DMS53 (cell line): ENCODE measurements at places on chromosomes 16 and 17.

- peak; percentile 86 for DNase-seq
Measured at GRCh38 chr17:7315570-7316235, 543 bp upstream of the GPS2 start.

DNA sequence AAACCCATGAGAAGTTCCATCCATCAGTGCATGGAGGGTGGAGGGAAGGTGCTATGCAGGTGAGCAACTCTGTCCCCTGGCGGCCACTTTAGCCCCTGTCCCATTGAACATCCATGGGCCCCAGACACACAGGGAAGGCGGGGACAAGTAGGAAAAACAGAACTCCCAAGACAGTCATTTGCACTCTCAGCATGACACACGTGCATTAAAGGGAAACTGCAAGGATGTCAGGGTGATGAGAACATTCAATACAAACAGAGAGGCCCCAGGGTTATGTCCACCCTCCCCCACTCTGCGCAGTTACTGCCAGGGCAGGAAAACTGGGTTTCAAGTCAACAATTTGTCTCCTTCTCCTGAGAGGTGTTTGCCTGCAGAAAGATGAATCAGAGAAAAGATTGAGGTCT, 44.0 kb upstream of the AKTIP start:
- peak; percentile 62 for DNase-seq

- DNase-seq, result no peak
Measured at GRCh38 chr16:30180741-30181140, 2.7 kb upstream of the CORO1A start.

- no peak for DNase-seq
Measured at GRCh38 chr17:48487221-48487620, 43.6 kb downstream of the HOXB1 start.

- no peak for DNase-seq
Measured at GRCh38 chr16:59543641-59544040, 809.5 kb upstream of the GOT2 start.

- no peak for DNase-seq
Measured at GRCh38 chr17:41711669-41712400, at the start of gene GAST. TSS of gene GAST (plus strand) at chr17:41712331. CDS start at chr17:41715437, 3,106 bp downstream.

- no peak for DNase-seq
Measured at GRCh38 chr16:61791464-61791863, 244.8 kb downstream of the CDH8 start.

DNA sequence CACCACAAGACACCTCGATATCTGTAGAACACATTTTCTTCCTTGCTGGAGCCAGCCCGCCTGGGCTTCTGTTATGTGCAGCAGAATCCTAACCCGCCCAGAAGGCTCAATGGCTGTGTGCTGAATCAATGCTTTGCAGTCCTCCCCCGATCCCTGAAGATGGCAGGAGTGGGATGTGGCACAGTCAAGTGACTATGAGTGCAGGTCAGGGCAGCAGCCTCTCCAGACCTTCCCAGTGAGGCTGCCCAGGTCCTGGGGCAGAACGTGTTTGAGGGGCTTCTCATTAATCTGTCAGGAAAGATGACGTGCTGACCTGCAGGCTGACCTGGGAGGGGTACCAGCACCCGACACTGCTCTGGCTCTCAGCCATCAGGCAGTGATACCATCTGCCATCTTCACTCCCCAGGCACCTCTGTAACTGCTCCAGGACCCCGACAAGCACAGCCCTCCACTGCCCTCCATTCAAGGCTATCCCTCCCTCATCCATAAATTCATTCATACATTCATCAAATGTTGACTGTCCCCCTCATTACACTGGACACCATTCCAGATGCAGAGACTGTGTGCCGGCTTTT, 35.2 kb downstream of the LRRC75A start:
- no peak for DNase-seq

GRCh38 chr16:74842413-74842812, 67.8 kb upstream of the FA2H start:
- DNase-seq, result no peak

GRCh38 chr17:68197091-68197996, 50.5 kb upstream of the AMZ2 start:
- DNase-seq, result peak; percentile 80

DNA sequence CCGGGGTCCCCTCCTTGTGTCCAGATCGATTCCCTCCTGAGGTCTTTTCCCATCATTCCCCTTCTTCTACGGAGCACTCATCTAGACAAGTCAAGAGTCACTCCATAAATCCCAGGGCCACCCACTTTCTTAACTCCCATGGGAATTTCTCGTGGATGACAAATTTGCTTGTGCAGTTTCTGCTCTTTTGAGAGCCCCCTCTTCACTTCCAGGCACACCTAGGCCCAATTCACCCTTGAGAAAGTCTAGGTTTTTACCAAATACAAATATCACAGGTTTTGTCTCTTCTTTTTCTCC, 522 bp upstream of the POLDIP2 start:
- no peak for DNase-seq

- no peak for DNase-seq
Measured at GRCh38 chr16:68920349-68920748, 77.0 kb downstream of the TANGO6 start.

DNA sequence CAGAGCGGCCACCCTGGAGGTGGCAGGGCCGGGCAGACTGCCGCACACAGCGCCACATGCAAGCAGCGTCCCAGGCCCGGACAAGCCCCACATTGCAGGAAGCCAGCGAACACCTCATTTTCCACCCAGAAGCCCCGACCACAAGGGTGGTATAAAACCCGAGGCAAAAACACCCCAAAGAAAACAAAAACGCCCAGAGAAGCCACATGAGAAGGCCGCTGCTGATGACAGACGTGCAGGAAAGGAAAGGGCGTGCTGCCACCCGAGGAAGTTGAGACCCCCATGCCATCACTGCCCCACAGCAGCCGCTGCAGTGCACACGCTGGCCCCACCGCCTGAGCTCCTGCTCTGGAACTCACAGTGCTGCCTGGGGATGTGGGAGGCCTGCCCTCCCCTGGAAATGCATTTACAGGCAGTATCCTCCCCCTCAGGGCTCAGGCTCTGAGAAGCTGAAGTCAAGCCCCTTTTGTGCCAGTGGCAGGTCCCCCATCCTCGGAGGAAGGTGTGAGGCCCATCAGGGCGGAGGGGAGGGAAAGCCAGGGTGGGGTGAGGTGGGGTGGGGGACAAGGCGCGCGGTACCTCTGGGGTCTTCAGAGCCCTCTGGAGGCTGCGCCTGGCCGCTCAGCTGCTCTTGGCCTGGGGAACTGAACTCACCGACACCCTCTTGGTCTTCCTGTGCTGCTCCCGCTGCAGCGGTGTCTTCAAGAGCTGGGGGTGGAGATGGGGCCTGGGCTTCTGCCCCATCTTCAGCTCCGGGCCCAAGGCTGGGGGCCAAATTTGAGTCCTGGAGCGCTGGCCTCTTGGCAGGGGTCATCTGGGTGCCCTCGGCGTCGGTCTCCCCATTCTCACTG, 62.0 kb downstream of the IL21R start:
- DNase-seq, result no peak

- no peak for DNase-seq
Measured at GRCh38 chr17:83005639-83006038, 73.8 kb upstream of the METRNL start.

- no peak for DNase-seq
Measured at GRCh38 chr17:83036193-83036592, 43.2 kb upstream of the METRNL start.

DNA sequence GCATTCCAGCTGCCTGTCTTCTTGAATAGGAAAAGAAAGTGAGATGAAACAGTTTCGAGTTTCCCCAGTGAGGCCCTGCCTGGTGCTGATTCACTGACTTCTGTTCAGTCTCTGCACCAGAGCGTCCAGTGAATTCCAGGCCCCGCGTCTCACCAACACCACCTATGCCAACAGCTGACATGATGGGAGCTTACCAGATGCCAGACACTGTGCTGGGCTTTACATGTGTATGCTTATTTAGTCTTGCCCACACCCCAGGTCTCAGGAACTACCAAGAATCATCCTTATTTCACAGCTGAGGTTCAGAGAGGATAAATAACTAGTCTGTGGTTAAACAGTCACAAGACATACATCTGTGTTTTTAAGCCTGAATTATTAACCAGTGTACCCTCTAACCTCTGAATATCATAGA, 29.1 kb upstream of the IRX6 start:
- DNase-seq, result no peak

GRCh38 chr16:85366031-85366763, 246.9 kb upstream of the GSE1 start:
- no peak for DNase-seq

GRCh38 chr16:53034306-53034705, 18.4 kb downstream of the CHD9NB start:
- no peak for DNase-seq

- DNase-seq, result peak; percentile 95
Measured at GRCh38 chr17:50507871-50508572, at the start of gene MYCBPAP. TSS of gene MYCBPAP (plus strand) at chr17:50508439. CDS start at chr17:50508675, 236 bp downstream.

DNA sequence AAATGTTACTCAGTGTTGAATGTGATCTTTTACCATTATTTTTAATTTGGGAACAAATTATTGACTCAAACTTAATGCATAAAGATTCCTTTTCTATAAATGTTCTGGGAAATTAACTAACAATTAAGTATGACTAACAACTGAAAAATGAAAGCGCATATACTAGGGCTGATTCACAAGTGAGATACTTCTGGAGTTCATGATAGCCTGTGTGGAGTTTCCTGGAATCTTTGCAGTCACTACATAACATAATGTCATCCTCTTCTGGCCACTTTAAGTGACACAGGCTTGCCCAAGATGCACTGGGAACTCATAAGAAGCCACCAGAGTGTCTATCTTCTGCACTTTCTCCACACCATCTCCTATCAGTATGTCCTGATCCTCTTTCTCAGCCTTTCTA, 450.3 kb upstream of the CDH11 start:
- DNase-seq, result no peak

DNA sequence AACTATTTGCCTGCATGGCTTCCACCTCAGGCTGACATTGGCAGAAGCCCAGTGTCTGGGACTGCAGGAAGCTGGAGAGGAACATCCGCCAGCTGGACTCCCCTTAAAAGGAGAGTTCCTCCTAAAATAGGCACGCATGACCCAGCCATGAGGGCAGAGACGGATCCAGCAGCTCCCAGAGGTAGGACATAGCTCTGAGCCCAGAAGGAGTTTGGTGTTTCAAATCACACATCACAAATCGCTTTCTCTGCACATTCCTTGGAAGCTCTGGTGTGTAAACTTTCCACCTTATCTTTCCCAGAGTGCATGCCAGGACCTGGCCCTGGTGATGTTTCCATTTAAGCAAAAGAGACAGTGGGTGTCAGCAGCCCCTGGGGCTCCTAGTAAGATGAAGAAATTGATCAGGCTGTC, 231.1 kb upstream of the CDH5 start:
- DNase-seq, result no peak
